ENCODE measurements at places on chromosomes 12 and 14.

GRCh38 chr14:24863968-24864684, 185.8 kb downstream of the STXBP6 start:
- ATAC-seq = no peak

DNA sequence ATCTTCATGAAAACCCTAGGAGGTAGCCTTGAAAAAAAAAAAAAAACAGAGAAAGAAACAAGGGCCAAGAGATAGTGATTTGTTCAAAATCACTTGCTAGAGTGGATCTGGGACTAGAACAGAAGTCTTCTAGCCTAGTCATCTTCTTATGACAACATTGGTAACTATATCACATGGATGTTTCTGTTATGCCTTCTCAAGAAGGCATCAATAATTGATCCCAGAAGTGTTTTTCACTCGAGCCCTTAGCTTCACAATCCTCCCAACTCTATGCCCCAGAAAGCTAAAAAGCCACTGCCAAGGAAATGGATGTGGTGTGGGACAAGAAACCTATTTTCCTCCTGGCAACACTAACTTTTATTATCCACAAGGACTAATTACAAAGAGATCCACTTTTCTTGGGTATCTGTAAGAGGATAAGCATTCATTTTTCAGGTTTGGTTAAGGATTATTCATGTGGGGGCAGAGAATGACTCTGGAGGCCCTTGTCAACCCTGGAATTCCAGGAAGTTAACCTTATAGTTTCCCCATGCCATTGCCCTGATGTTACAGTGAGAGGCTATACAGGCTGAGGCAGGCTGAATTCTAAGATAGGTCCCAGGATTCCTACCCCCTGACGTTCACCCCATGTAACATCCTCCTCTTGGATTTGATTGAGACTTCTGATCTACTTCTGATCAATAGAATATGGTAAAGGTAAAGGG, 67.7 kb upstream of the CPM start:
- no peak for ATAC-seq

- ATAC-seq = no peak
Observed at GRCh38 chr12:109704371-109705098, 9.1 kb upstream of the FAM222A start.

- ATAC-seq = no peak
Observed at GRCh38 chr14:91464615-91465205, 45.4 kb downstream of the PPP4R3A start.

DNA sequence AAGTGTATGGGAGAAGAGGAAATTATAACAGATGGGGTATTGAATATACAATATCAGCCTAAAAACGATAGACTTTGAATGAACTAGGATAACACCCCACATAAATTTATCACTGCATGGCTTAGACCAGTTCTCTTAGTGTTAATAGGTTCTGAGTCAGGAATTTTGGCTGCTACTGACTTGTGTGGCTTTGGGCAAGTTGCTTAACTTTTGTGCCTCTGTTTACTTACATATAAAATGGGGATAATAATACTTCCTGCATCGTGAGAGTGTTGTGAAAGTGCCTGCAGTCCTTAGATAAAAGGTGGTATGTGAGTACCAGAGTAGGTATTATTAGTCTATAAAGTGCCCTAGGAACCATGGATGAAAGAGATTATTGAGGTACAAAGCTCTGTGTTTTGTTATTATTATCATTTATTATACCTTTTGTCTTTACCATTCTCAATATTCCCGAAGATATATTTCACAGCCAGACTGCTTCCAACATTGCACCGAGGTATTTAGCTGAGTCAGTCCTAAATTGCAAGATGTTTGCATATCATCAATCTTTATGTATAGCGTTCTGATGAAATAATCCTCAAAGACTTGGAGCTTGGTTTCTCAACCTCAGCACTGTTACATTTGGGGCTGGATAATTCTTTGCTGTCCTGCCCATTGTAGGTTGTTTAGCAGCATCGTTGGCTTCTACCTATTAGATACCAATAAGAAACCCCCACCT, 2.3 kb upstream of the PAWR start:
- ATAC-seq = no peak

GRCh38 chr14:104872469-104873341, 7.6 kb downstream of the CEP170B start:
- ATAC-seq = no peak

DNA sequence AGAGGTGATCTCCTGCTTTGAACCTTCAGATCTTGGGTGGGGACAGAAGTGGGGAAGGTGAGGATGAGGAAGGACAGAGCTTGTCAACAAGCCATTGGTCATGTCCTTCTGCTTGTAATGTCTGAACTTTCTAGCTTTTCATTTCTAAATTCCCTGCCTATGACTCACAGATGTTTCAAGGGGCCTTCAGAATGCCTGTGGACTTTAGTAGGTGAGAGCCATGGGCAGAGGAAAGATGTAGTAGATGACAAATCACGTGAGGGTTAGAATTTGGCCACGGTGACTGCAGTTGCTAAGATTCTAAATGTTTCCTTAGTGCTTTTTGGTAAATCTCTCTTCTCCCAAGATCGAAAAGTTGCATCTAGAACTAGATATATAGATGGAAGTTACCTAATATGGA, 18.7 kb upstream of the CREBL2 start:
- peak; percentile 56 for ATAC-seq

DNA sequence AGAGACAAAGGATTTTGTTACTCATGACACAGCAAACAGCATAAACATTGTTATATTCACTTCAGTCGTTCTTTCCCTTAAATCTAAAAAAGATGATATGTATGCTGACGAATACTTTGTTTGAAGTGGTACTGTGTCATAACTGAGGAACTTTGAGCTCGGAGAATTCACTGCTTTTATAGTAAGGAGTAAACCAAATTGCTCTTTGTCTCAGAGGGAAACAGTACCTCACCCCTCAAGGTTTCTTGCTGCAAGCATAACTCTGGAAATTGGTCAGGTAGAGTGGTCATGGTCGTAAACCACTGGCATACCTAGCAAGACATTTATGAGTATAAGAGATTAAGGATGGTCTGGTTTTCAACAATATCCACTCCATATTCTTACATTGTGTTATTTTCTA, 160.2 kb upstream of the OR4E1 start:
- ATAC-seq = no peak

DNA sequence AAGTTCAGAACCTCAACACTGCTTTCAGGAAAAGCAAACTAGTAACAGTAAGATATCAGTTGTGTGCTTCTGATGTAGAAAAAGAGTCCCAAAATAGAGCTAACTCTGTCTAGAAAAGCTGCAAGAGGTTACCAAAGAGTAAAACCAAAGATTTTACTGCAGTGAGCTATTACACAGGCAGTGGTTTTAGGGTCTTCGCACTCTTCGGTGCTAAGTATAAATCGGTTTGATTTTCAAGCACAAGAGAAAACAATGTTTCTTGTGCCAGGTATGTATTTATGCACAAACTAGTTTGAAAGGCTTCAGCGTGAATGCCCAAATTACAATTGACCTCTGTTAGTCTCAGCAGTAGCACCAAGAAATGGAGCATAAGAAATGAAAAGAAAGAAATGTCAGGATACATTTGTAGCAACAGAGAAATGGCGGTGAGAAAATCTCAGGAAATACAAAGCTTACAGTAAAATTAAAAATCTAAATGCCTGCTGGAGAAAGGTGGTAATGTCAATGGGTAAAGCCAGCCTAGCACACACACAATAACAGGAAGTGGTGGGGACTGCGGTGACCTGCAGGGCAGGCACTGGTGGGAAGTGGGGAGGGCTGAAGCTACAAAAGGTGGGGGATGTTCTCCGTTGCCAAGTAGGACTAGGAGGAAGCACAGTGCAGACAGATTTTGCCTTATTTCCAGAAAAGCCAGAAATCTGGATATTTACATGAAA, 18.0 kb upstream of the DYRK2 start:
- 0 out of 3 replicates have a peak, but pooled peaks have one; percentile 24 for ATAC-seq

GRCh38 chr14:96574633-96575632, 72.8 kb downstream of the PAPOLA start:
- peak; percentile 63 for ATAC-seq

- no peak for ATAC-seq
Observed at GRCh38 chr12:131948166-131948712, 1.5 kb upstream of the EP400 start.

- ATAC-seq = no peak
Observed at GRCh38 chr12:115932066-115932465, 345.4 kb downstream of the MED13L start.

GRCh38 chr14:68199554-68200151, 380.1 kb downstream of the RAD51B start:
- peak; percentile 84 for ATAC-seq

GRCh38 chr14:29650554-29651269, 276.9 kb downstream of the PRKD1 start:
- ATAC-seq = no peak

- no peak for ATAC-seq
Observed at GRCh38 chr12:26689281-26689841, 143.6 kb downstream of the ITPR2 start.

GRCh38 chr12:77122661-77123060, 57.3 kb upstream of the E2F7 start:
- no peak for ATAC-seq

GRCh38 chr14:54836231-54836630, 66.4 kb downstream of the GCH1 start:
- no peak for ATAC-seq

DNA sequence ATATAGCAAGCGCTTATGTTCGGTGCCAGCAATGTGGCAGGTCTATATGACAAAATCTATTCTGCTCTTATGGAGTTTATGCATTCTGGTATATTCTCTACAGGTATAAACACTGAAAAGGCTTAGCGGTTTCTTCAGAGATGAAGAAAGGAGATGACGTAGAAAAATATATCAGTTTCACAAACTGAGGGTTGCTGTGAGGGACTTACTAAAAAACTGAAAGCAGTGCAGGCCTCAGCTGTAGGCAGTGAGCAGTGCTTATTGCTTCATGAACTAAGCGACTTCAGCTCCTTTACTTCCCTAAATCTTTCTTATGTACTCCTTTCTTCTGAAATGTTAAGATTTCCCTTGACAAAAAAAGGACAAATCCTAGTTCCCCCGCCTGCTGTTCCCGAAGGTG, 4.5 kb downstream of the DDX47 start:
- no peak for ATAC-seq

GRCh38 chr14:59305836-59306555, 117.5 kb downstream of the DAAM1 start:
- peak; percentile 63 for ATAC-seq

GRCh38 chr12:53122961-53123468, 19.7 kb downstream of the SOAT2 start:
- ATAC-seq = no peak

DNA sequence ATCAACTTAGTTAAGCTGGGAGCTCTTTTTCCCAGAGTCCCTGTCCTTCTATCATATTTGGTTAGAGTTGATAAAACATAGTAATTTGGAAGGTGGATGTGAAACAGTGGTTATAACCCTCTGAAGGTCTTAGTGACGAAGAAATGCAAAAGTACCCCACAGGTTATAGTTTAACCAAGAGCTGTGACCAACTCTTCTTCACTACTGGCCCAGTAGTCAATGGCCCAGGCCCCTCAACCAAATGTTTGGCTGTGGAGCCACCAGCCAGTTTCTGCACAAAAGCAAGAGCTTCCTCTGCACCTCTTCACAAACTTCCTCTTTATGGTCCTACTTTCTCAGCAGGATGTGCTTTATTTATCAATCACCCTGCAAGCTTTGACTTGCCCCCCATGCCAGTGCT, 132.6 kb downstream of the BMP4 start:
- no peak for ATAC-seq

DNA sequence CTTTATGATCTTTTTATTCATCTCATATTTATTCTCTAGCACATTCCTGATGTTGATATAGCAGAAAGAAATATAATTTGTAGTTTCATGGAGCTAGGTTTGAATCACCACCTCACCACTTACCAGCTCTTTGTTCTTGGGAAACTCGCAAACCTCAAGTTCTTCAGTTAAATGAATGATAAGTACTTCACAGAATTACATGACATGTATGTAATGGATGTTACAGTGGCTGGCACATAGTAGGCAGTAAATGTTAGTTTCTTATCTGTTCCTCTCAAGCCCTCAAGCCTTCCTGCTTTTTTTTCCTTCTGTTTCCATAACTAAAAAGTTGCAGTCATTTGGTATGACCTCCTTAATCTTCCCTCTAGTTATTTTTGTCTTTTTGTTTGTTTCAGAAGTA, 54.9 kb downstream of the SPATS2 start:
- no peak for ATAC-seq

DNA sequence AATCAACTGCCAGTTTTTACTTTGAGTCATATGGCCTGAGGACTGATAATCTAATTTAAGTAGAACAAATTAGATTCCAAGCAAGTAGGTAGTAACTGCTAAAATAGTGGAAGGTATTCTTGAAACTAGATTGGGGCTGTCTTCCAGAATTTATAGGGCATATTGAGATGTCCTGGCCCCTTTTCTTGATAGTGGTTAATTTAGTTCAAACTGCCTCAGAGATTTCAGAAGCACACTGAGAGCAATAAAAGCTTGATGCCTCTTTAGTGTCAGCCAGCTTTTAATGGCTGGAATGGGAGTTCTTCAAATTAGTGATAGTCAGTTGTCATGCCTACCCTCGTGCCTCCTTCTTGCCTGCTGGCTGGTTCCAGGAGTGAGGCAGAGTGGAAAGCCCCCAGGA, 120.5 kb downstream of the AKAP6 start:
- peak; percentile 46 for ATAC-seq

- ATAC-seq = no peak
Observed at GRCh38 chr12:23550753-23551152, 398.7 kb downstream of the SOX5 start.

- ATAC-seq = peak; percentile 64
Observed at GRCh38 chr12:27332714-27333402, at the start of gene BMAL2. Gene BMAL2 (plus strand): TSS chr12:27332836. CDS start chr12:27333073, 237 bp downstream.

DNA sequence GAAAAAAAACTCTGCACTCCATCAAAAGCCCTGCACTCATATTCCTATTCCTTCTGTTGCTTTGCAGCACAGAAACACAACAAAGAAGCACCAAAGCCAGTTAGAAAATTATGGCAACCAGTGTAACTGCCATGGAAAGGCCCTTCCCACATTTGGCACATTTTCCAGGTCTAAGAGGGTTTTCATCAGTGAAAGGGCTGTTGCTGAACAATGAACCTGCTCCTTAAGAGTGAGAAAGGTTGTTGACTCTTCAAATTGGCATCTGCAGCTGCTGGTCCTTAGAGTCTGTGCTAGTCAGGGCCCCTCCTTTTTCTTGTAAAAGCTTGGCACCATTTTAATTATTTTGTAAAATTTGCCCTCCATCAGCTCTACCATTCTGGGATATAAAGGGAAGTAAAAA, 378.7 kb upstream of the KITLG start:
- ATAC-seq = no peak

- peak; percentile 69 for ATAC-seq
Observed at GRCh38 chr14:52067873-52068614, 815 bp downstream of the NID2 start.

DNA sequence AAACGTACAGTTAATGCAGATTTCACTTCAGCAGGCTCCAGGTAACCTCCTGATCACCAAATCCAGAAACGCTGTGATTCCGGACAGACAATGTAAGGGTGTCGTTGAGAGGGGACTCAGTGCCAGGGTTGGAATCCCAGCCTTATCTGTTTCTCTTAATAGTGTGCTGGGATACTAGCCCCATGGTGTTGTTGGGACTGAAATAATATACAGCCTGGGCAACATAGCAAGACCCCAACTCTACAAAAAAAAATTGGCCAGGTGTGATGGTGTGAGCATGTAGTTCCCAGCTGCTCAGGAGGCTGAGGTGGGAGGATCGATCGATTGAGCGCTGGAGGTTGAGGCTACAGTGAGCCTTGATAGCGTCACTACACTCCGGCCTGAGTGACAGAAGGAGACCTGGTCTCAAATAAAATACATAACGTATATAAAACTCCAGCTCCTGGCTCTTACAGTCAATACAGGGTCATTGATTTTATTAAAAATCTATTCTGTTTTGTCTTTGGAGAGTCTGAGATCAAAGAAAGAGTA, 1.3 kb downstream of the PEBP1 start:
- ATAC-seq = no peak

Measured in SK-N-SH treated with all-trans-retinoic acid at 6 μM for 48 hours (cell line).